ENCODE measurements at places on chromosomes 2 and 18.

- DNase-seq: no peak
These were observed 2.1 kb downstream of the KCNG2 start for GRCh38 chr18:79799619-79800370.

DNA sequence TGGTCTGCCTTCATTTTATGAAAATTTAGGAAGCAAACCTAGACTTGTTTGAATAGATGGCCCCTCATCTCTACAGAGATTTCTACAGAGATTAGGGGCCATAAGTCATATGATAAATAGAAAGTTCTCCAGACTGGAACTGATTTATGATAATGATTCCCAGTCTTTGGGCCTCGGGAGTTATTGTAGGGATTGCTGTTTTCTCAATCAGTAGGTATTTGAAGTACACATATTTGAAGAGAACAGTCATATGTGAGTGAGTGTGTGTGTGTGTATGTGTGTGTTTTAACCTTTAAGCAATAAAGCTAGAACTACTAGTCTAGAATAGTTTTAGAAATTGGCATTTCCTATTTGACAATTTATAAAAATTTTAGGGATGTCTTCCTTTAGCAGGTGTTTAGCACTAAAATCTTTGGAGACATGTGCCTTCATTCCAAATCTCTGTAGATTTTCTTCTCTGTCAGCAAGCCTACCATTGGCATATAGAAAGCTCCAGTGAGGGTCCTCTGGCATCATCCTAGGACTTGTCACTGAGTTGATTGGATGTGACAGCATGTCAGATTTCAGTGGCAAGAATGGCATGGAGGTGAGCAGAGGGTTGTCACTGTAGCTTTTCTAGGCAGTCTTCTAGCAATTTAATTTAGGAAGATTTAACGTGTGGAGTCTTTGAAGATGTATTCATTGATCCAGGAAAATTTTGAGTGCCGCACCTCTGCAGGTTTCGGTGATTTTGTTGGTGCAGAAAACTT lies 71.2 kb downstream of the MYO1B start:
- no peak for DNase-seq

GRCh38 chr2:45637440-45637839 lies 14.0 kb upstream of the PRKCE start:
- DNase-seq: no peak

DNA sequence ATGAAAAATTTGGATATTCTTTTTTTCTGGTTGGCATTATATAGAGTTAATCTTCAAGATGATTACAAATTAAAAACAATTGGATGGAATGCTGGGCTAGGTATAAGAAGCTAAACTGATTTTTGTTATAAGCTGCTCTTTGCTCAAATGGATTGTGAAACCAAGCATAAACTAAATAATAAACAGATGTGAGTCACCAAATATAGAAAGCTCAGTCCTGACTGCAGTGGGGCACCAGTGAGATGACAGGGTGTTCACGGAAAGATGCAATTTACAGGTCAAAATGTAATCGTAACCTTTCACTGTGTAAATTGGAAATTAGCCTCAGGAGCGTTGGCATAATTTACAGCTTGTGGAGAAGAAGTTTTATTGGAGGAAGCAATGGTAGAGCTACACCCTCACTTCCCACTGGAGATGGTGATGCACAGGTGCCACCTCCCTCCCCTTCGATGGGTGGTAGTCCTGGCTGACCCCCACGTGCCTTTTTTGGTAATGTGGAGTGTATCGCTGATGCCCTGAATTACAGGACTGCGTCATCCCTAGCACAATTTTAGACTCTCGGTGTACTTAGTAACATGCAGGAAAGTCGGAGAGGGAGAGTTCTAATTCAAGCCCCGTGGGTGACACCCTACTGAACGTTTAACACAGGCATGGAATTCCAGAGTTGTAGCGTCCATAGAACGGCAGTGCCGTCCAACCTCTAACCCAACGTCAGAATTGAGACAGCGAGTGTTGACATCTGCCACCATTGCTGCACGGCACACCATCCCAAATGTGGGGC lies 73.9 kb upstream of the NFATC1 start:
- DNase-seq: no peak

DNA sequence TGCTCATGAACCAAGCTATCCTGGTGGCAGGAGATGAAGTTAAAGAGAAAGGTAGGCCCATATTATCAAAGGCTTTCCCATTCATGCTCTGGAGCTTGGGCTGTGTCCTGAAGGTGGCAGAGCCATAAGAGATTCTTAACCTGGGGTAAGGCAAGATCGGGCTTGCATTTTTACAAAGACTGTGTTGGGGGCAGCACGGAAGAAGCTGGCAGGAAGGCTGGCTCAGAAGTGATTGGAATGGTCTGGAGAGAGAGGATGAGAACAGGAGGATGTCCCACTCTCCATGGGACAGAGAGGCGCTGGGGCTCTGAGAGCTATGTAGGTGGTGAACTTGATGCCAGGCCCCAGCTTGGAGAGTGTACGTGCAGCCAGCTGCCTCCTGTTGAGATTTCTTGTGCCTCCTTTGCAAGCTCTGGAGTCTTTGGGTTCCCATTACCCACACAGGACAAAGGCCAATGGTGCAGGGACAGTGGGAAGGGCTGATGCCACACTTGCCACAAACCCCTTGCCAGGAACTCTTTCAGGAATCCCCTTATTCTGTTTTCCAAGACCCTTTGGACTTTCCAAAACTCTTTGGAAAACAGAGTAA lies 40.6 kb upstream of the FZD5 start:
- no peak for DNase-seq

DNA sequence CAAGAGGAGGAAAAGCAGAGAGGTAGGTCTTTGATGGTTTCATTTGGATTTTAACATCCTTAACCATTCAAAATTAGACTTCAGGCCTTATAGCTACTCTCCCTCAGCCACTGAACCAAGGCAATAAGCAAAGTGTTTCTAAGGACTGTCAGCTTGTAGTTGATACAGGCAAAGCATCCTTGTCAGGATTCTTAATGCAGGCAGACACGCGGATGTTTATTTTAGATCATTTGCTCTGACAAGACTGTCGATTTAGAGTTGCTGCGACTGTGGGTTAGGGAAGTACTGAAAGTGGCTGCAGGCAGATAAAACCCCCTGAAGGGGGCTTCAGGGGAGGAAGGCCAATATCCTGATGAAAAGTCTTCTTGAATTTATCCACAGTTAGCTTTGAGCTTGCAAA lies 46.6 kb downstream of the CDH20 start:
- DNase-seq: no peak

GRCh38 chr2:131115752-131116151 lies 10.6 kb downstream of the PLEKHB2 start:
- DNase-seq: no peak

DNA sequence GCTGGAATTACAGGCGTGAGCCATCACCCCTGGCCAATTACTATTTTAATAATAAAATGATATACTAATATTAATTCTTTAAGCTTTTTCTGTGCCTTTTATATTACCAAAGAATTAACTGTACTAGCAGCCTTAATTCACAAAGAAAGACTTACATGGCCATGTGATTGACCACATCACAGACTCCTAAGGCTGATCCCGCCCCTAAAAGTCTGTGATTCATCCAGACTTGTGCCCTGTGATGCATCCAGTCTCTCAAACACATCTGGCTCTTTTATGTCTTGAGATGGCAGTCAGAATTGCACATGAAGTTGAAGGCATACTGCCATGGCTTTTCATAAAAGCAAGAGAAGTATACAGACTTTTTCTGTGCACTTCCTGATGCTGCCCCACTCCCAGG lies 91.7 kb downstream of the DTNA start:
- no peak for DNase-seq

DNA sequence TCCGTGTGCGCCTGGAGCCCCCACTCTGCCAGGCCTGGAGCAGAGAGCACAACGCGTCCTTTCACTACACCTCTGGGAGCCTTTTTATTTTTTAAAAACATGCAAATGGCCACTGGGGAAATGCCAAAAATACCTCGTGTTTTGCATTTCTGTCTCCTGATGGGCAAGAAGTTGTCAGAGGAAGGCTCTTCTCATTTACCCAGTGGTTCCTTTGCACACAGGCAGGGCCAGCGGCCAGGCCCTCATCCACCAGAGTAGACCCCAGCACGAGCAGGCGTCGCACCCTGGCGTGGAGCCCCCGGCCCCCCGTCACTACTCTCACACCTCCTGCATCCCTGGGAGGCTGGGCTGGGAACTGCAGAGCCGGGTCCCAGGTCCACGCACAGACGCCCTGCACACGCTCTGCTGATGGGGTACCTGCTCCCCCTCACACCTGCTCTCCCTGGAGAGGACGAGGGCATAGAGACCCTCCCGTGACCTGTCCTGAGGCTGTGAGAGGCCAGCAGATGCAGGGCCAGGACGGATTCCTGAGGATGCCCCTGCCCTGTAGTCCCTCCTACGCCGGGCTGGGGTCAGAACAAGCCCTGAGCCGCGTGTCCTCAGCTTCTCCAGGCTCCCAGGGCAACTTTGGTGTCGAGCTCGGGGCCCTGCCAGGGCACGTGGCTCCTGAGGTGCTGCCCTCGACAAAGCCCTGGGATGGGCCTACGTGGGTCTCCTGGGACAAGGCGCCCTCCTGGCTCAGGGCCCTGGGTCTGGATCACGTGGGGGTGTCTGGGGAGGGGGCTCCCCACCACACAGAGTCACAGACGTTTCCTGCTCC lies 65.0 kb downstream of the NFATC1 start:
- no peak for DNase-seq

GRCh38 chr18:34726286-34727004 lies 16.3 kb downstream of the DTNA start:
- no peak for DNase-seq

- DNase-seq: no peak
These were observed 18.9 kb upstream of the KLHL23 start for GRCh38 chr2:169714699-169715098.

- DNase-seq: no peak
These were observed 44.2 kb upstream of the DSC1 start for GRCh38 chr18:31206787-31207381.

- DNase-seq: no peak
These were observed 251.7 kb downstream of the BCL11A start for GRCh38 chr2:60301726-60302125.

DNA sequence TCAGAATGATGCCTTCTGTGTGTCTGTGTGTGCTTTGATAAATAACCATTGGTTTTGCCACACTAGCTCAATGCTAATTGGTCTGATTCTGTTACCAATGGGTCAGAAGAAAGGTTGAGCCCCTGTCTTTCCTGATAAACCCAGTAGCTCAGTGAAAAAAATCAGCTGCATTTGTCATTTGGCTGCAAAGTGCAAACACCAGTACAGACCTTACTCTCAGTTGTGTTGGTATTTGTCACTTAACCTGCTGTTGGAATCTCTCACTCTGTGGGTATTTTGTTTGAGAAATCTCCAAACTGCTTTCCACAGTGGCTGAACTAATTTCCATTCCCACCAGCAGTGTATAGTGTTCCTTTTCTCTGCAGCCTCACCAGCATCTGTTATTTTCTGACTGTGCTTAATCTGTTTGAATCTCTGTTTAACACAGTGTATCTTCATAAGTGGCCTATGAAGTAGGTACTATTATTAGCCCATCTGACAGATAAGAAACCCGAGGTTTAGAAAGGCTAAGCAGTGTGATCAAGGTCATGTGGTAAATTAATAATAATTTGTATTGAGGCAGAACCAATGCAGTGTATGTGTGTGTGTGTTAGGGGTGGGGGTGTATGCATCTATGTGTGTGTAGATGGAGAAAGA lies 26.7 kb downstream of the LIMS1 start:
- DNase-seq: no peak

- no peak for DNase-seq
These were observed 72.7 kb downstream of the LRP1B start for GRCh38 chr2:142058149-142058548.

DNA sequence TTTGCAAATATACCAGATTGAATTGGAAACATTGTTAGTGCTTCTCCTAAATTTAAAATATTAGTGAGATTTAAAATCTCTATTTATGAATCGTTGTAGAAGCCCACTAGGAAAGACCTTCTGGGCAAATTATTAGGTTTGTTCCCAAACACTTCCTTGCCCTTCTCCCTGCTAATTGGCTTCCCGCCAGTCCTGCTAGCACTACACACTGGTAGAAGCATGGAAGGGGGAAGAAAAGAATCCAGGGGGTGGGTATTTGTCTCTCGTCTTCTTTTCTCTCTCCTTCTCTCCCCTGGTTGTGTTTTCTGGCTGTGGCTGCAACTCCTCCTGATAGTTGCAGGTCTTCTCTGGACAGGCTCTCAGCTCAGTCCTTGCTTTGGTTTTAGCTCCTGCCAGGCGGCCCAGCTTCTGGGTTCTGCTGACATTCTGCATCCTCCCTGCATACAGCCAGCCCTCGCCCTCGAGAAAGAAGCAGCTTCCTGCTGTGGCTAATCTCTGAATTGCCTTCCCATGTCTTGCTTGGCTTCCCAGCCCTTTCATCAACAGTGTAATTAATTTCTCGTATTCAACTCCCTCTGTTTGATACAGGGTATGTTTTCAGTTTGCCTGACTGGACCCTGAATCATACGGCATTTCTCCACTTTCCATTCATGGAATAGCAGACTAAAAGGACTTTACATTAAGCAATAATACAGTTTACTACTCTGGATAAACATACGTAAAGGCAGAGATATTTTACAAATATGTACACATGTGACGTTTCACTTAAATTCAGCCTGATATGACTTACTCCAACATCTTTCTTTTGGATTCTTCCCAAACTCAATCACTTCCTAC lies 6.9 kb upstream of the PARD3B start:
- no peak for DNase-seq

- DNase-seq: no peak
These were observed 53.6 kb downstream of the FAM228A start for GRCh38 chr2:24228470-24228869.

GRCh38 chr18:13660510-13660909 lies 65.8 kb downstream of the FAM210A start:
- no peak for DNase-seq

- no peak for DNase-seq
These were observed 37.7 kb upstream of the KLF11 start for GRCh38 chr2:10005461-10006235.

- no peak for DNase-seq
These were observed 1.2 kb downstream of the CABLES1 start for GRCh38 chr18:23136326-23137096.

DNA sequence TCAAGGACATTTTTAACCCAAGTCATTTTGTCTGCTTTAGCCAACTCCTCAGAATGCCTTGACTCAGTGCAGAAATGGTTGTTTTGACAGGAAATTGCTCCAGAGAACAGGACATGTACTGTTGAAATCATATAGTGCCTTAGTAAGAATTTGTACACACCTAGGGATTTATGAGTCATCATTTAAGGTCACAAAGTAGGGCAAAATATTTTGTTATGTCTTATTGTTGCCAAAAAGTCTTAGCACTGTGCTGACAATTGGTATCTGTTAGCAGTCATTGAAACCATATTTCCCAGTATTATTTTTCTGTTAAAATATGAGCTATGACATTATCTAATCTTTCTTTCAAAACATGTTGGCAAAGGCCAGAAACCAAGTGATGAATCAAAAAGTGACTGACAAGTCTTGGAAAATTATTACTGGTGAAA lies 104.5 kb downstream of the OSBPL6 start:
- DNase-seq: no peak

GRCh38 chr18:44742718-44743311 lies 62.1 kb downstream of the SETBP1 start:
- no peak for DNase-seq

GRCh38 chr2:229947544-229947943 lies 25.2 kb downstream of the FBXO36 start:
- DNase-seq: no peak
